ENCODE measurements at places on chromosomes 1 and 21.

- DNase-seq: no peak
These were observed 39.7 kb downstream of the DDX20 start for GRCh38 chr1:111795401-111795800.

GRCh38 chr21:46388206-46388880, 64.4 kb downstream of the PCNT start:
- no peak for DNase-seq

GRCh38 chr1:43933386-43934100, at the start of gene ARTN:
TSS of gene ARTN (plus strand) at chr1:43933801. CDS start at chr1:43935657, 1,856 bp downstream.
- no peak for DNase-seq

- DNase-seq: no peak
These were observed 64.3 kb upstream of the RAB3GAP2 start for GRCh38 chr1:220336391-220337031.

GRCh38 chr1:3121401-3122210, 52.6 kb downstream of the PRDM16 start:
- no peak for DNase-seq

DNA sequence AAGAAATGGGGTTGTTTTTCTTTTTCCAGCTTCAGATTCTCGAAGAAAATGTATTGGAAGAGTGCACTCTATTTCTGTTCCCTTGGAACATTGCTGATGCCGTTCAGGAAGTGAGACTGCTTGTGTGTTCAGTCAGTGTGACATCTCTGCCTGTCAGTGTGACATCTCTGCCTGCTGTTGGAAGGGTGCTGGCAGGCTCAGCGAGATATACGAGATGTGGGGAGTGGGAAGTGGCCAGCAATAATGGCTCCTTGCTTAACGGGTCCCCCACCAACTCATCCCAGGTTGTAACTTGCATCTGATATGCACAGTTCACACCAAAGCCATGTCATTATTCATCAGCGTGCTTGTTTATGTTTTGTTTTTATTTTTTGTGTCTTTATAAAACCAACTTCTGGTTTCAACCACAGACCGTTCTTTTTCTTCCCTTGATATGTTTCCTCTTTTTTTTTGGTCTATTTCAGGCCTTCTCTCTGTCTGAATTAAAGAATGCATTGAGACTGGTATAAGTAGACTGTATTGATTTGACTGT, 145.4 kb downstream of the GALNT2 start:
- DNase-seq: no peak

GRCh38 chr21:14115646-14116045, 95.1 kb downstream of the LIPI start:
- no peak for DNase-seq

GRCh38 chr21:41786509-41786987, 19.7 kb upstream of the RIPK4 start:
- no peak for DNase-seq
